Gastrocnemius medialis (tissue), 4 donors: ENCODE measurements at places on chromosomes 2 and 18. TPM values are rescaled to one million over a fixed set of nuclear protein-coding genes. Genes with fewer than 3 reads are reported as not detected.

GRCh38 chr2:143347901-143348414, 218.7 kb downstream of the ARHGAP15 start:
- DNase-seq: no peak

- no peak for DNase-seq
These were observed 188.7 kb upstream of the APCDD1 start for GRCh38 chr18:10265560-10266333.

DNA sequence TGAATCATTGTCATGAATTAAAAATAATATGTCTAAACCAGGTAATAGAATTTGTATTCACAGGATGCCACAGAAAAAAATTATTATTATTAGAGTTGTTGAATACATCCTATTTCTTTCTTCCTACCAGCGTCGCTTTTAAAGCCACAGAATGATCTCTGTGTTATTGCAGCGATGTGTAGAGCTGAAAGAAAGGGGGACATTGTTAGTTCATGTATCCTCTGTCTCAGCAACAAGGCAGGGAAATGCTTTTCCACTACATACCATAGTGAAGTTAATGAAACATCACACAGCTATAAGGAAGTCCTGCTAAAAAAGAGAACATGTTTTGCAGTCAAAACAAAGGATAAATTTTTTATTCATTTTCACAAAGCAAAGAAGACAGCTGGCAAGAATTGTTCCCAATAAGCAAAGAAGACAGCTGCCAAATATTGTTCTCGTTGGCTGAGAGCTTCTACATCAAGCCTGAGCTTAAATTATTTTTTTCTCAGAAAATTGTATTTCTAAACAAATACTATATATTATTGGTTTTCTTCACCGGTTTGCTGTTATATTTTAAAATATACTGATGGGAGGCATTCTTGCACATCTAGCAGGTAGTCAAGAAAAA, 1234.4 kb downstream of the SUCLG1 start:
- no peak for DNase-seq

- no peak for DNase-seq
These were observed 106.1 kb downstream of the COLEC12 start for GRCh38 chr18:394262-394986.

DNA sequence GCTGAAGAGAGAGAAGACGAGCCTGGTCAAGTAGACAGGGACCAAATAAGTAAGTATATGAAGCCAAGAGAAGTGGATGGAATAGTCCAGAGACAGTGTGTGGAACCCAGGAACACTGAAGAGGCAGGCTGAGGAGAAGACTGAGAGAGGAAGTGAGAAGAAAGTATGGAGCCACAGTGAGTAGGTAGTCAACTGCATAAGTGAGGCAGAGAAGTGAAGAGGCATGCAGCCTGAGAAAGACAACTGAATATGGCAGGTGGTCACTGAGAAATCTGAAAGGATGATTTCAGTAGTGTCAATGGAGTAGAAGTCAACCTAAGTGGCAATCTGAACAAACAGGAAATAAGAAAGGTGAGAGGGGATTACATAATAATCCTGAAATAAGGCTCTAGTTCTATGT, 55.4 kb downstream of the CWC22 start:
- DNase-seq: no peak

The REG1B gene
- not detected for total RNA-seq

The ANKRD62 gene
- not detected for total RNA-seq
